ENCODE measurements at places on chromosomes 1 and 21.

DNA sequence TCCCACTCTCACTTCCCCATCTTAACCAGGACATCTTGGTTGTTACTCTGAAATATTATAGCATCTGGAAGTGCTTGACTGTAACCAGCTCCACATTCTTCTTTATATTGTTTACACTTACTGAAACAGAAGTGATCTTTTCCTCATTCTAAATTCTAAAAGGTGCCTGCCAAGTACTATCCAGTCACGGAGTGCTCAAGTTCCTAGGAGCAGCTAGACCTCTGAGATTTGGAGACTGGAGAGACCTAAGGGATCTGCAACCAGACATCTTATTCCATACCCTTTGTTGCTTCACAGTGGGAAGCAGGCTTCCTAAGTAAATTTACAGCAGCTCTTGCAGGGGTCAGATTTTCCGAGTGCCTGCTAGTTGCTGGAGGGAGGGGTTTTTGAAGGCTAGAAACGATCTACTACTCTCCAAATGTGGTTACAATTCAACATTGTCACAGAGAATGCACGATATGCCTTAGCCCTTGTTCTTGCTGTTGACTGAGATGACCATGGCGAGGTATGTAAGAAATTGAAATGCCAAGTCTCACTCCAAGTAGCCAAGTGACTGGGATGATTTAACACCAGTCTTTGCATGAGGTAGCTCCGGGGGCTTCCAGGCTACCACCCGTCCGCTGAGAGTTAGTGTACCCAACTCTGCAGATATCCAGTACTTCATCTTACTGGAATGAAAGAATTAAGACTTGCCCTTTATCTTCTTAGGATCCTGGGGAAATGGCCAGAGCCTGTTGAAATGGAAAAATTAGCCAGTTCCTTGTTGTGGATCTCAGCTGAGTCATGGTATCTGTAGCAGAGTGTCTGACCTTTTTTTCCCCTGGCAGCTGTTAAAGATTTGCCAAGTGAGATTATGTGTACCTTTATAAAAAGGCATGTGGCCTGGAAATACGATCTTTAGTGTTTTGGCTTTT is 150.8 kb downstream of the MAST2 start:
- no peak for DNase-seq

GRCh38 chr21:25961042-25961441 is 209.5 kb downstream of the APP start:
- DNase-seq = no peak

- no peak for DNase-seq
Observed at GRCh38 chr1:44685881-44686280, 11.4 kb downstream of the ARMH1 start.

- no peak for DNase-seq
Observed at GRCh38 chr1:204751480-204751879, 65.9 kb upstream of the LRRN2 start.

DNA sequence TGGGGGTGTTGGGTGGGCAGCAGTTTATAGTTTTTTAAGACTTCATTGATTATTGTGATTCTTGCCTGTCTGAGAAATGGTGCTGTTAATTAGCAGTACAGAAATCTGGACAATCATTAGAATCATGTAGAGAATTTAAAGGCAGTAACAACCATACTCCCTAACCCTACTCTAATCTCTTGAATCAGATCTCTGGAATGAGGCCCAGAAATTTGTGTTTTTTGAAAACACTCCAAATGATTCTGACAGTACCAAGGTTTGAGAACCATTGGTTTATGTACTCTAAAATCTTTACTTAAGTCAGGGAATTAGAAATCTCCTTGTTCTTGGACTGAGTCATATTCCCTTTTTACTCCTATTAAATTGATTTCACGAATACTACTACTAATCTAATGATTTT is 24.0 kb downstream of the FNBP1L start:
- no peak for DNase-seq

GRCh38 chr1:157189986-157190982 is 52.1 kb upstream of the ETV3 start:
- DNase-seq = no peak
